Fibroblast of gingiva (primary cell): ENCODE measurements at places on chromosomes 6 and 20.

DNA sequence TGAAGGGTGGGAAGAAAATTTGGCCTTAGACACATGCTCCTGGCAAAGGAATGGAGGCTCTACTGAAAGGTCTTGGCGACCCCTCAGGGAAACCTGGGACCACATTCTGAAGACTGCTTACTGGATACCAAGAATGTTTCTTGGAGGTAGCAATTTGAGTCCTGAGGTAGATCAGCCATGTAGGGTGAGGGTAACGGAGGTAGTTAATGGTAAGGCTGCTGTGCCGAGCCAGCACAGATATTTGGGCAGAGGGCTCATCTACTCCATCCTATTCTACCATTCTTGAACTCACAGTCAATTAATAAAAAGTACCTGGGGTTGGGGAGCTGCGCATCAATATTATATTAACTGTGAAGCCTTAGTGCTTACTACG is 401 bp upstream of the PHF3 start:
- no peak for DNase-seq

DNA sequence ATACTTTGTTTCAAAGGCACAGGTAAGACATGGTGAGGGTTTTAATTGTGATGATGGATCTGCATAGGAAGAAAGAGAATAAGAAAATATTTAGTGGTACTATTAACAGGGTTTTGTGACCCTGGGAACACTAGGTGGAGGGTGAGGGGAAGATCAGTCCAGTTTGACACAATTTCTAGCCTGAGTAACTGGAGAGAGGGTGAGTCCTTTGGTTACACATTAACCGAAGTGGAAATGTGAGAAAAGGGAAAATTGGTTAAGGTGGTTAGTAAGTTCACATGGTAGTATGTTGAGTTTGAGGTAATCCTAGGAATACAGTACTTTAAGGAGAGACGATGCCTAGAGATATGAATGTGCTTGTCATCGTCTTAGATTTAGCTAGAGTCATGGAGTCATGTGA is 54.8 kb upstream of the POU3F2 start:
- DNase-seq: no peak

DNA sequence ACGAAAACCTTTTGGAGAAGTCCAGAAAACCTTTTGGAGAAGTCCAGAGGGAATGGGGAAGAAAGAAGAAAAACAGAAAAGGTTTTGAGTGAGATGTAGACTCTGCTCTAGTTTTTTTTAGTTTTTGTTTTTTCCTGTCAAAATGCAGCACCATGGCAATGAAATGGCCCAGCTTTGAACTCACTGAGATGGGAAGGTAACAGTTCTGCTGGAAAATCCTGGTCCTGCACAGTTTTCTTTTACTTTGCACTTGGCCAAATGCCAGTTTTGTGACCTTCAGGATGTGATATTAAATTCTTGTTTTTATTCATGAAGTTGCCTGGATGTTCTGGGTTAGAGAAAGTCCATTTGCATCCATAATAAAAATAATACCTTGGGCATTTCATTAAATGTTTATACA is 145.7 kb downstream of the CFAP61 start:
- DNase-seq: no peak

- peak; percentile 5 for DNase-seq
Observed at GRCh38 chr6:166330612-166331011, 11.7 kb downstream of the SFT2D1 start.

GRCh38 chr6:151765444-151765886 is 42.0 kb upstream of the ESR1 start:
- peak; percentile 89 for DNase-seq

DNA sequence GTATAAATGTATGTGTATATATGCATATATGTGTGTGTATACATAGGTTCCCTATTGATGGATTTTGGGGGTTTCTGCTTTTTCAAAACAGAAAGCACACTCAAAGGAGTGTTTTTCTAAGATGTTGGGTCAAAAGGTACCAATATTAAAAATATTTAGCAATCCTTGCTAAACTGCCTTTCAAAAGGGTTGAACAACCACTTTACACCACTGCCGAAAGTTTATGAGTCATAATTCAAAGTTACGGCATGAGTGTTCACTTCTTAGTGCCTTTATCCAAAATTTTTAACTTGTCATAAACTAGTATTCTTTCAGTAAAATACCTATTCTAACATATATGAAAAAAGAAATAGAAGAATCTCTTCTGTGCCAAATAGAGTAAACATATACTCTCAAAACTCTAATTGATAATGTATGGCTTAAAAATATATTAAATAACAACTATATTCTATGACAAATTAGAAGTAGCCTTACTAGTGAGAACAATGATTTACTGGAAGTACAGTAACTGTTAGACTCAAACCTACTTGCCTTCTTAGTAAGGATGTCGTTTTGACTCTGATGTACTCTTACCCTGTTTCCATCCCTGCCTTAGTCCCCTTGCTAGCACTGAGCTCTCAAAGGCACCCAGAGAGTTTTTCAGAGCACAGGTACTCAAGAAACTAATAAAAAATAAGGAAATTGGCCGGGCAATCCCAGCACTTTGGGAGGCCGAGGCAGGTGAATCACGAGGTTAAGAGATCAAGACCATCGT is 136.1 kb downstream of the INSM1 start:
- no peak for DNase-seq

- no peak for DNase-seq
Observed at GRCh38 chr6:11785774-11786579, 7.4 kb upstream of the ADTRP start.

GRCh38 chr20:45946149-45946970 is 11.9 kb downstream of the PCIF1 start:
- DNase-seq: peak; percentile 80

GRCh38 chr6:128572294-128572693 is 51.9 kb upstream of the PTPRK start:
- peak; percentile 73 for DNase-seq

GRCh38 chr6:130178692-130179091 is 44.1 kb downstream of the SAMD3 start:
- DNase-seq: peak; percentile 11

- peak; percentile 94 for DNase-seq
Observed at GRCh38 chr6:139291813-139292619, at the start of gene TXLNB. TXLNB (minus strand) TSS chr6:139291998; CDS start chr6:139288899, 3,099 bp downstream.

GRCh38 chr6:16787128-16787682 is 25.9 kb upstream of the ATXN1 start:
- DNase-seq: no peak

- DNase-seq: no peak
Observed at GRCh38 chr20:9945408-9945807, 89.4 kb upstream of the ANKEF1 start.

GRCh38 chr20:51059862-51060261 is 37.0 kb upstream of the KCNG1 start:
- DNase-seq: no peak

- DNase-seq: peak; percentile 46
Observed at GRCh38 chr6:11917951-11918738, 94.0 kb upstream of the HIVEP1 start.

- DNase-seq: no peak
Observed at GRCh38 chr6:169487579-169488436, 214.0 kb downstream of the WDR27 start.

DNA sequence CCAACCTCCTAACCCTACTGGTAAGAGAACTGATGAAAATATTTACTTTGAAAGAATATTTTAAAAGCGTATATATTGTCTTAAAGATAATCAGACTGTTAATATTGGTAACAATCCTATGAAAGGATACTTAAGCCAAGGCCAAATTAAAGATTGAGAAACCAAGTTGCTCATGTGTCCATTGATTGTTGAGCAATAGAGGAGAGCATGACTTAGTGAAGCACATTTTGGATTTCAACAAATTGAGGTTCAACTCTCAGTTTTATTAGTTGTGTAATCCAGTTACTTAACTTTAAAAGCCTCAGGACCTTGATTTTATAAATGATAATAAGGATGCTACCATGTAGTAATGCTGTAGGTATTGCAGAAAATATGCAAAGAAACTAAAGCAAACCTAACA is 56.8 kb downstream of the PRL start:
- DNase-seq: peak; percentile 12

DNA sequence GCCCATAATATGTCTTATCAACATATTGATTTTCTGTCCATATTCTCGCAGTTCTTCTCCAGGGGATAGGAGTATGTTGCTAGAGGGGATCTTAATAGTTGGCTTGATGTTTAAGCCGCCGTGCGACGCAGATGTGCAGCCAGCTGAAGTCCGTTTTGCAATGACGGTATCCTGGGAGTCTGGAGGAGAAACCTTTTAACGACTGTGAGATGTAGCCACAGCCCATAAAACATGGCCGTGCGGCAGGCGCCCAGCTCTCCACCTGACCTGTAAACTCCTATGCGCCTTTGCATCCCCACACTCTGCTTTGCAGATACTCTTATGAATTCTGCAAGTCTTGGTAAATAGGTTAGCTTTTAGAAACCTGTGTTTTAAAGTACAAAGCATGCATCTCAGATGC is 36.9 kb downstream of the BMP6 start:
- no peak for DNase-seq

DNA sequence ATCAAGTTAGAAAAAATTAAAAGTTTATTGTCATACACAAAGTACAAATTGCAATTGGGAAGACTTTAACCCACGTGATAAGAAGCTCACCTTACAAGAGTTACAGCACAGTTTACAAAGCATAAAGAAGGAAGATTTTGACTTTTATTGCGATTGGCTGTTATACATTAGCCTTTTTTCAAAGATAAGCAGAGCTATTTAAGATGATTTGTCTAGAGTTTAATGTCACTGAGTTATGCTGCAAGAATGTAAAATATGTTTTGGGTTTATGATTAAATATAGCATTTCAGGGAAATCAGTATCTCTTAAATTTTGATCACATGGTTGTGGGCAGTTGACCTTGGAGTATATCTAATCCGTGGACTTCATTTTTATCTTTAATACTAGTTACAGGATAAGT is 664.2 kb upstream of the PTCHD4 start:
- DNase-seq: no peak

DNA sequence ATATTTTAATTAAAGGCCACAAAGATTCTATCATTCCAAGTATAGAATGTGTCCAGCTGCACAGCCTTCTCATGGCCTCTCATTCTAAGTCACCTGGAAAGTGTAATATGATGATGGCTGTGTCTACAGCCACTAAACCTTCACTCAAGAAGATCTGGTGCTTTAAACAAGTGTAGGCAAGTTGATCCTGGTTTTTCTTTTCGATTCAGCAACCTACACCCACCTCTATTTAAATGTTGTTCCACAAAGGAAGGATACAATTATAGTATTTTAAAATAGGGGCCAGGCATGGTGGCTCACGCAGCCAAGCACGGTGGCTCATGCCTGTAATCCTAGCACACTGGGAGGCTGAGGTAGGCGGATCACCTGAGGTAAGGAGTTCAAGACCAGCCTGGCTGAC is 25.5 kb upstream of the DST start:
- no peak for DNase-seq

DNA sequence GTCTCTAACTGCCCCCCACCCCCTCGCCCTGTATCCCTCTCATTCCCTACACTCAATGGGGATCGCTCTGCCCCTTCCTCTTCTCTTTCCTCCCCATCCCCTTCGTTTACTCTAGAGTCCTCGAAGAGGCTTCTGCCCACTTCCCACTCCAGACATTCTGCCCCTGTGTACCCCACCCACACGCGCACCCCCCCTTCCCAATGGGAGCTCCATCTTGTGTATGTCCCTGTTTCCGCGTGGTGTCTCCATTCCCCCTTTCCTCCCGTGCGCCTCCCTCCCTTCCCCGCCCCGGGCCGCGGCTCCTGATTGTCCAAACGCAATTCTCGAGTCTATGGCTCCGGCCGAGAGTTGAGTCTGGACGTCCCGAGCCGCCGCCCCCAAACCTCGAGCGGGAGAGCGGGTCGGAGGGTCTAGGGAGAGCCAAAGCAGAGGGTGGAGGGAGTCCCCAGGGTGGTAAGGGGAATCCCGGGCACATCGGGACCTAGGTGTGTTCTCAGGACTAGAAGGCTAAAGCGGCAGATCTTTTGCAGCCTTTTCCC is 679 bp upstream of the RING1 start:
- peak; percentile 58 for DNase-seq

GRCh38 chr20:33796263-33796906 is 14.8 kb upstream of the CHMP4B start:
- DNase-seq: no peak

DNA sequence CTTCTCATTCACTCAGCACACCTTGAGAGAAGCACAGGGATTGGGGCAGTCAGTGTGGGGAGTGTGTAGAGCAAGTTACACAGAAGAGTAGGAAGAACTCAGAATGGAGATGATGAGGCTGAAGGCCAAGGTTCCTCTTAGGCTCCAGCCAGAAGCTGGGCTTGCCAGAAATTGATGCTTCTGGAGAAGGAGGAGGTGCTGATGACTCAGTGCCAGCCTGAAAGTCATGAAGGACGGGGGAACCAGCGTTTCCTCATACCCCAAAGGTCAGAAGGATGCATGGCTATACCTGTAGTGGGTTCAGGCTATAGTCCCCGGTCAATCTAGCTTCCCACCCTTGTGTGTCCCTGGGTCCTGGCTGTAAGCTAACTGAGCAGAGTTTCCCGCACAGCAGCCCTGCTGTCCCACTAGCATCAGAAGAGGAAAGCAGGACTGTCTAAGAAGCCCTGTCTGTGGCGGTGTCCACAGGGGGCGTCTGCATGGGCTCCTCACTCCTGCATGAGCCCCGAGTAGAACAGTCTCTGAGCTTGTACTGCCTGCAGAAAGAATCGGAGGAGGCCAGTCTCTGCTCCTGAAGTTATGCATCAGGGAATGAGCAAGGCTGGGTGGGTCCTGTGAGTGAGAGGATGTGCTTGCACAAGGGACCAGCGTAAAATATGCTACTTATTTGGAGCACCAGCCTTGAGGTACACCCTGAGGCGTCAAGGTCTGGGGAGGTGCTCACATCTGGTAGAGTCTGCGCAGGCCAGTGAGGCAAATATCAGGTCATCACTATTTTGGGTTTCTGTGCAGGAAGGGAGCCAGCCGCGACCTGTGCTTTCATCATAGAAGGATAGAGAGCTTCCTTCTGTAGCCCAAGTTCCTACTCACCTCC is 148.5 kb downstream of the MRPL14 start:
- DNase-seq: peak; percentile 34

DNA sequence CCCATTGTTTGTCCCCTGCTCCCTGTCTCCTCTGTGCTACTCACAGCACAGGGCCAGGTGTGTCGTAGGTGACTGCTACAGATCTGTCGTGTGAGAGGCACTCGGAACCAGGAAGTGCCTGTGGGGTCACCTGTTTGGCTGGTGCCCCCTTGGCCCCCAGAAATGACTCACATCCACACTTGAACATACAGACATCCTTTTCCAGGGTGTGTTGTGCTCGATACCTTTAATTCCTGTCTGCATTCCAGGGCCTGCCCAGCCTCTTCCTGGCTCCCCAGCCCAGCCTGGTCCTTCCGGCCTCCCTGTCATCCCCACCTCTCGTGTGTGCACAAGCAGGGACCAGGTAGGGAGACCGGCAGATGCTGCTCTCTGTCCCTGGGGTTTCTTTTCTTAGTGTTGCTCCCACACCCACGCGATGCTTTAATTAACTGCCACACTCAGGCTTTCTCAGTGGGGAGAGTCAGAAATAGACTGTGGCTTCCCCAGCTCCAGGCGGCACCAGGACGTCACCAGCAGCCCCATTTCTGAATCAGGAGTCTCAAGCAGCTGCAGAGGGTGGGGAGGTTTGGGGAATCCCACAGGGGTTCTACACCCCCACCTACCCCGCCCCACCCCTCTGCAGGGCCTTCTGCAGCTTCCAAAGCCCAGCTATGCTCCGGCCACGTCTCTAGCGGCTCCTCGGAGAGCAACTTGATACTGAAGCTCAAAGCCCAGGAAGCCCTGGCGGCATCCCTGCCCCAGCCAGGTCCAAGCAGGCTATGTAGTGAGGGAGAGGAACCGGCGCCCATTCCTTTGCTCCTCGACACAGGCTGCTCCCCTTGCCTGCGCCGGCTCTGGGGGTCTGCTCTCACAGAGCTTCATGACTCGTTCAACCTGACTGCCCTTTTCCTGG is 102.2 kb downstream of the SYCP2 start:
- DNase-seq: no peak

GRCh38 chr6:27157459-27158315 is 89.8 kb upstream of the PRSS16 start:
- DNase-seq: peak; percentile 71
